ENCODE measurements at places on chromosomes 3 and 15.

DNA sequence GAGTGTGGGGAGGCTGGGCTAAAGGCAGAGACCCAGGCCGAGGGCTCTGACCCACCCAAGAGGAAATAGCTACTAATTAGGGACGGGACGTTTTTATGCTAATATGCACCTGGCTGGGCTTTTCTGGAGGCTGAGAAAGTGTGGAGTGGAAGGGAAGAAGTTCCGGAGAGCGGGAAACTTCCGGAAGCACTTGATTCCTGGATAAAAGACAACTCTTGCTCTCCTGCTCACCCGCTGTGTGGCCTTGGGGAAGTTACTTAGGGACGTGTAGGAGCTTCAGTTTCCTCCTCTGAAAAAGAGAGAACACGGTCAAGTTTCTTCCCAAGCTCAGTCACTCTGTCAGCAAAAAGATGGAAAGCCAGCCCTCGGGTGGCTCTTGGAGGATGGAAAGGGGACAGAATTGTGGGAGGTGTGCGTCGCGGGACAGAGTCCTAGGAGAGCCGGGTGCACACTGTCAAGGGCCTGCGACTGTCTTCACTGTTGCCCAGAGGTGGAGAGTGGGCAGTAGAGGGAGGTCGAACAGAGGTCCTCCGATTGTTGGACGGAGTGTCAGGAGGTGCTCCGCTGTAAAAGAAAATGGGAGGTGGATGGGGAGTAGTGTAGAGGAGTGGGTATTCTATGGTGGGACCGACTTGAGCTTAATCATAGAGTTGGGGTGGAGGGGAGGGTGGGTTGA is 43.2 kb downstream of the EPHB3 start:
- no peak for DNase-seq

GRCh38 chr3:150447084-150447483 is 39.0 kb downstream of the TSC22D2 start:
- DNase-seq: no peak

DNA sequence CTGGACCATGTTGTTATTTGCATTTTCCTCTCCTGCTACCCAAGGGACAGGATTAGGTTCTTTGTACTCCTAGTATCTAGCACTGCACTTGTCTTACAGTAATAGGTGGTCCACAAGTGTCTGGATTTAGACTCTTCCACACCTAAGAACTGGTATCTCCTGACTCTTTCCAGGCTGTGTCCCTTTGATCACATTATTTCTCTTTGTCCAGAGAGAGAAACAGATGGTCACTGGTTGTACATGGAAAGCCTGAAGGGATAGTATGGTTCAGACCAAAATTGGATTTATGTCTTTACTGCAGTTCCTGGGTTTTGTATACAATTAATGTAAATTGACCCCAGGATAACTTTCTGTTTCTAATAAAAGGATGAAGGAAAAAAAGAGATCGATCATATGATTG is 64.0 kb downstream of the PDE8A start:
- no peak for DNase-seq

GRCh38 chr3:151673974-151674373 is 59.8 kb upstream of the AADACL2 start:
- no peak for DNase-seq

DNA sequence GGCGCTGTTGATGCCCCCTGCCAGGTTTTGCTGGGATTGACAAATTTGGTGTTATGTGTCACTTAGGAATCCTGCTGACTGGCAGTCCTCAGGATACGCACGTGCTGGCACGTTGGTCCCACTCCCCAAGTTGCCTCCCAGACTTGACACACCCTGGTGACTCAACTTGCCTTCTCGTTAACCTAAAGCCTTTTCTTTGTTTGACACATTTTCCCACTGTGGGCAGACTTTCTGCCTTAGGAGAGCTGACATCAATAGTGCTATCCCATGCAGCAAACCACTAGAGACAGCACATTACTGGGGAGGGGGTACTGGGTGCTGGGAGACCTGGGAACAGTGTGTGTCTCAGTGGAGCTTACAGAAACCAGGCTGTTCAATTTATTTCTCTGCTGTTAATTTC is 104.3 kb downstream of the OXNAD1 start:
- no peak for DNase-seq

GRCh38 chr15:66862111-66862939 is 160.3 kb downstream of the SMAD6 start:
- DNase-seq: no peak

GRCh38 chr3:37864904-37865303 is 3.2 kb downstream of the CTDSPL start:
- DNase-seq: peak; percentile 39

GRCh38 chr3:126153695-126154360 is 26.6 kb downstream of the ALDH1L1 start:
- no peak for DNase-seq

DNA sequence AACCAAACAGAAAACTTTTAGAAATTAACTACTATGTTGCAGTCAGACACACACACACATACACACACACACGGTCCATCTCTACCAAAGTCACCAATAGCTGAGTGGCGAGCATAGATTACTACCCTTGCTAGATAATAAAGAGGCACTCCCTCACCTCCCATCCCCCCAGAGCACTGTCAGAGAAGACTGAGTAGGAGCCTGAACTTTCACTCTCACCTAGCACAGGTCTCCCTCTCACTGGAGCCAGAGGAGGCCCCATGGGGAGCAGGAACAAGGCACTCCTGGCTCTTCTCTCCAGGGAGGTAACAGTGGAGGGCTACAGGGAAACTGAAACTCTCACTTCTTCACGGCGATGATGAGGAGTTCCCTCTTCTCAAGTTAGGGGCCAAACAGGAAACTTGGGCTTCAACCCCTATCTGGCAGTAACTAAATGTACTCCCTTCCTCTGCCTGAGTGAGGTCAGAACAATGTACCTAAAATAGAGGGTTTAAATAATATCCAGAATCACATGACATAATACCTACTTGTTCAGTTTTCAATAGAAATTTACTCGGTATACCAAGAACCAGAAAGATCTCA is 975.3 kb upstream of the GBE1 start:
- DNase-seq: no peak

DNA sequence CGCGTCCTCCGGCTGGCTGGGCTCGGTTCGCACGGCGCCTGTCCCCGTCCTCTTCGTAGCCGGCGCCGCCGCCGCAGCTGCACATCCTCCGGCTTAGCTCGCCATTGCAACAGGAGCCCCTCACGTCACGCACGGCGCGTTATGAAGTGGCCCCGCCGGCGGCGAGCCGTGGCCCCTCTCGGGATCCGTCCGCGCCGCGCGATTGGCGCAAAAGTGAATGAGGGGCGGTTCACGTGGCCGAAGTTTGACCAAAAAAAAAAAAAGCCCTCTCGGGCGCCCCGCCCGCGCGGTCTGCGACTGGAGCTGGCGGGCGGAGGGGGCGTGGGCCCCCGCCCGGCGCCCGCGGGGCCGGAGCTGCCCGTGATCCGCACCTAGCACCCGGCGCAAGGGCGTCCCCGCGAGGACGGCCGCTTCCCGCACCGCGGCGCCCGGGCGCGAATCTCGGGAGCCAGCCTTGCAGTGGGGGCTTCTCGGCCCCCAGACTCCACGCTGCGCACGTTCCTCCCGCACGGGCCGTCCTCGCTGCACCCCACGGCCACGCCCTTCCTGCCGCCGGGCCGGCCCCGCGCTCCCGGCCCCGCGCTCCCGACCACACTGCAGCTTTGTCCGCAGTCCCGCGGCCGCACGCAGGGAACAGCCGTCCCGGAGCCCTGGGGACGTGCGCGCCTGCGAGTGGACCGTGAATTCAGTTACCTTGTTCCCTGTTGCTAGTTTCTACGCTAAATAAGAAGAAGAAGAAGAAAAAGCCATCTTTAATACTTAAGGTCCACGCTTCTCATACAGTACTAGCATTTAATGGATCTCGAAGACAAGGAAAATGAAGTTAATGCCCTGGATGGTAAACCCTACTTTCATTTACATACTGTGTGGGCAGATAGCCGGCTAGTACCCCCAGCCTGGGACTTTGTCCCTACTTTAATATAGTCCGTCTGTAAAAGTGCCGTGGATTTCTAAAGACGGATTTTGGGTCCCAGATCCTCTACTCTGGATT is at the start of gene CHSY1:
TSS of gene CHSY1 (minus strand) at position 219 of the 991 bp plus-strand sequence. CDS start 592 bp downstream, outside the sequence.
- peak; percentile 59 for DNase-seq

GRCh38 chr15:59104602-59104911 is 389 bp upstream of the CCNB2 start:
- DNase-seq: no peak

DNA sequence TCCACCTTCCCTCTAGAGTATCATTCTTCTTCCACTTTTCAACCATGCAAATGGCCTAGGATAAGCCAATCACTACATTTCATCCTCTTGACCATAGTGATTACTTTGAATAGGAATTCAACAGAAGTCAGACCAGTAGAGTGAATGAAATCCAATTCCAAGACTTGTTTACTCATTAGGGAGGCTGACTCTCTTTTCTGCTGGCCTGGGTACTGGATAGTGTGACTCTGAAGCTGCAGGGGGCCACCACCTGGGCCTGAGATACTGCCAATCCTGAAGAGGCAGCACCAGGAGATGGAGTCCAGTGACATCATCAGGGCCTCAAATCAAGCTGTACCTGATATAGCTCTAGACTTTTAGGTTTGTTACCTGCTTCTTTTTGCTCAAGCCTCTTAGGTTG is 7.0 kb upstream of the FSTL1 start:
- no peak for DNase-seq

- DNase-seq: no peak
Measured at GRCh38 chr3:45965653-45966052, 22.4 kb downstream of the CXCR6 start.

- DNase-seq: no peak
Measured at GRCh38 chr3:71486831-71487230, 96.7 kb downstream of the FOXP1 start.

- DNase-seq: no peak
Measured at GRCh38 chr3:133459400-133459799, 59.5 kb downstream of the BFSP2 start.

DNA sequence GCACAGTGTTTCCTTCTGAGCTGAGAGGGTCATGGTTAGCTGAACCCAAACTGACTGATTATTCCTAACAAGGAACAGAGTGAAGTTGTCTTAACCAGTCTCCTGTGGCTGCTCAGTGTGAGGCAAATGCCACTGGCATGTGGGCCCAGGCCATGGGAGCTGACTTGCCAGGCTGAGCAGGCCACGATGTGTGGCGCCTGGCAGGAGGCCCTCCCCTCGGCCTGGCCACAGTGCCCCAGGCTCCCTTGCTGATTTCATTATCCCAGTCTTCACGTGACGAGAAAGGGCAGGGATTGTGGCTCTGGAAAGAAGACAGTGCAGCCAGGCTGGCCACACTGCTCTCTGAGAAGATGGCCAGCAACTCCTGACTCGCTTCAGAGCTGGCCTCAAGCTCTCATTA is 58.8 kb downstream of the SLCO2A1 start:
- no peak for DNase-seq

GRCh38 chr3:169389925-169390253 is 273.6 kb downstream of the MECOM start:
- no peak for DNase-seq

DNA sequence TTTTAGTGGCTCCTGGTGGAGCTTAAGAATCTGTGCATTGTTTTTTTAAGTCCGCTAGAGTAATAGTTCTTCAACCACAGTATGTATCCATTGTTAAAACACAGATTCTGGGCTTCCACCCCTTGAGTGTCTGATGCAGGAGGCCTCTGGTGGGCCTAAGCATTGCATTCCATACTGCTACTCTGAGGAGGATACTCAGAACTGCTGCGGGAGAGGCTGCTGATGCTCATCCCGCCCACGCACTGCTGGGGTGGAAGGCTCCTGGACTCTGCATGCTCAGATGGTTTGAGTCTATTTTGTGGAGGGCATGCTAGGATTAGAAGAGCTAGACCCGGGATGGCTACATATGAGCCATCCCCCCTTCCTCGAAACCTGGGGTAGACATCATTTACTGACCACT is 74.4 kb downstream of the THSD4 start:
- DNase-seq: no peak
